Activated naive CD8-positive, alpha-beta T cell treated with anti-CD3 and anti-CD28 coated beads, Interleukin-2, amount 10 ng/mL, durations not matched to agents 7 days and 5 days (primary cell): ENCODE measurements at places on chromosomes 11 and 22. TPM values are rescaled to one million over a fixed set of nuclear protein-coding genes. Genes with fewer than 3 reads are reported as not detected.

DNA sequence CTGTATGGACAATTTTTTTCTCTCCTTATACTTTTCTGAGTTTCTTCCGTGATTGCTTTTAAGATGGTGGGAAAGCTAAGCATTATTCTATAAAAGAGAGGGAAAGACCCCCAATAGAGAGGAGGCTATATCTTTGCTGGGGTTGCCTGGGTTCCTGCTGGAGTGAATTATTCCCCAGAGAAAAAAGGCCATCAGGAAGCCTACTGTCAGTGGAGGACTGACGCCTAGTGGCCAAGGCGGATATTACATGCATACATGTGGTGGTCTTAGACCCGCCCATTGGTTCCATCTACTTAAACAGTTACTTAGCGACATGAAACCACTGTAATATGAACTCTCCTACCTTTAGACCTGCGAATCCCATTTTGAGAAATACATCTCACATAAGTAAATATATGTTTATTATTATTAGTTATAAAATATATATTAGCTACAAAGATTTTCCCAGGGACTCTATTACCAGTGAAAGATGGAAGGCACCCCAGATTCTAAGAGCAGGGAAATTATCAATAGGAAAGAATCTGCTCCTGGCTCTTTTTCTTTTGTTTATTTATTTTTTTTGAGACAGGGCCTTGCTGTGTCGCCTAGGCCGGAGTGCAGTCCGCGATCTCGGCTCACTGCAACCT is 15.7 kb upstream of the PGA3 start:
- no peak overlapping the region for H3K27ac ChIP-seq
- DNase-seq = peak; percentile 71
- H3K4me3 ChIP-seq = no peak overlapping the region
- peaks cover 3% of the 10 kb centered on the region for H3K4me1 ChIP-seq
- H3K27me3 ChIP-seq = peaks cover 8% of the 10 kb centered on the region

- H3K36me3 ChIP-seq = peaks cover 2% of the 10 kb centered on the region
- H3K4me1 ChIP-seq = peaks cover 14% of the 10 kb centered on the region
Observed at GRCh38 chr11:93512073-93512475, 31.1 kb downstream of the SMCO4 start.

- DNase-seq = no peak
- H3K27me3 ChIP-seq = no peaks in the 10 kb centered on the region
- no peak overlapping the region for H3K27ac ChIP-seq
Observed at GRCh38 chr11:97460091-97460490, 1070.3 kb downstream of the JRKL start.

GRCh38 chr11:8006349-8006977 is 19.3 kb downstream of the EIF3F start:
- no peaks in the 10 kb centered on the region for H3K4me1 ChIP-seq
- no peak for DNase-seq
- H3K27me3 ChIP-seq = peaks cover 4% of the 10 kb centered on the region
- no peak overlapping the region for H3K4me3 ChIP-seq
- H3K36me3 ChIP-seq = no peaks in the 10 kb centered on the region

GRCh38 chr11:86923999-86924766 is 31.0 kb downstream of the FZD4 start:
- H3K27ac ChIP-seq = no peak overlapping the region
- peaks cover 5% of the 10 kb centered on the region for H3K27me3 ChIP-seq
- no peaks in the 10 kb centered on the region for H3K36me3 ChIP-seq
- H3K4me1 ChIP-seq = no peaks in the 10 kb centered on the region
- DNase-seq = no peak
- H3K4me3 ChIP-seq = no peak overlapping the region

DNA sequence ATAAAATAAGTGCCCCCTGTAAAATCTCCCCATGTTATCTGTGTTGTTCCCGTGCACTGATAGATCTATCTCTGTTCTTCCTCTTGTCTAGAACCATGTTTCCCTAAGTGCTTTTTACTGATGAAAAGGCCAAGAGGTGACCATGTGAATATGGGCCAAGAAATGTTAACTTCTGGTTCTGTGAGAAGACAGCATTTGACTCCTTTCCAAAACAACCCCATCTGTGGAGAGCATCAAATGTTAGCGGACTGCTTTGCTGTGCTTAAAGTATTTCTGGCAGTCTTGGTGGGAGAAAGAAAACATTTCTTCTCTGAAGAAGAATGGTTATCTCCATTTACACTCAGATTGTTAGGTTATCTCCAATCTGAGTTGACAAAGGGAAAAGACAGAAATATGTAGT is 58.6 kb upstream of the GUCY1A2 start:
- DNase-seq = no peak
- no peaks in the 10 kb centered on the region for H3K36me3 ChIP-seq
- H3K4me1 ChIP-seq = no peaks in the 10 kb centered on the region
- no peaks in the 10 kb centered on the region for H3K27me3 ChIP-seq
- H3K4me3 ChIP-seq = no peak overlapping the region

GRCh38 chr11:119843877-119844276 is 114.9 kb upstream of the NECTIN1 start:
- peaks cover 18% of the 10 kb centered on the region for H3K27me3 ChIP-seq
- DNase-seq = no peak
- no peak overlapping the region for H3K27ac ChIP-seq
- no peak overlapping the region for H3K4me3 ChIP-seq
- no peaks in the 10 kb centered on the region for H3K4me1 ChIP-seq
- H3K36me3 ChIP-seq = no peaks in the 10 kb centered on the region

FSHB gene
- not detected for total RNA-seq

PLA2G3 gene
- not detected for total RNA-seq

CLDN5 gene
- not detected for total RNA-seq

- no peak overlapping the region for H3K27ac ChIP-seq
- H3K36me3 ChIP-seq = peaks cover 1% of the 10 kb centered on the region
- peaks cover 13% of the 10 kb centered on the region for H3K4me1 ChIP-seq
- H3K27me3 ChIP-seq = no peaks in the 10 kb centered on the region
- H3K4me3 ChIP-seq = no peak overlapping the region
Observed at GRCh38 chr11:102582140-102582539, 43.0 kb downstream of the MMP20 start.

- H3K27ac ChIP-seq = no peak overlapping the region
- H3K27me3 ChIP-seq = peaks cover 25% of the 10 kb centered on the region
- no peaks in the 10 kb centered on the region for H3K36me3 ChIP-seq
- DNase-seq = no peak
- H3K4me1 ChIP-seq = no peaks in the 10 kb centered on the region
Observed at GRCh38 chr11:34567733-34568132, 53.2 kb upstream of the EHF start.

GRCh38 chr11:47269002-47269828 is 718 bp upstream of the MADD start:
- peak; percentile 91 for DNase-seq
- peak overlapping the region; percentile 100 for H3K27ac ChIP-seq
- H3K27me3 ChIP-seq = no peaks in the 10 kb centered on the region
- peaks cover 7% of the 10 kb centered on the region for H3K36me3 ChIP-seq

- peaks cover 5% of the 10 kb centered on the region for H3K36me3 ChIP-seq
- H3K4me1 ChIP-seq = peaks cover 26% of the 10 kb centered on the region
- H3K27ac ChIP-seq = no peak overlapping the region
- H3K27me3 ChIP-seq = no peaks in the 10 kb centered on the region
- no peak overlapping the region for H3K4me3 ChIP-seq
- peak; percentile 45 for DNase-seq
Observed at GRCh38 chr11:66334605-66335442, 1.4 kb downstream of the RIN1 start.

TBX10 gene
- total RNA-seq = not detected

GRCh38 chr11:96272529-96273222 is 70.3 kb downstream of the MAML2 start:
- no peak for DNase-seq
- H3K4me3 ChIP-seq = no peak overlapping the region
- H3K36me3 ChIP-seq = peaks cover 44% of the 10 kb centered on the region
- peaks cover 21% of the 10 kb centered on the region for H3K4me1 ChIP-seq
- H3K27ac ChIP-seq = no peak overlapping the region
- H3K27me3 ChIP-seq = no peaks in the 10 kb centered on the region

GLYATL1 gene
- not detected for total RNA-seq

FAM83F gene
- total RNA-seq = 0.30 TPM

- no peaks in the 10 kb centered on the region for H3K27me3 ChIP-seq
- DNase-seq = no peak
- no peaks in the 10 kb centered on the region for H3K36me3 ChIP-seq
- H3K4me3 ChIP-seq = no peak overlapping the region
Observed at GRCh38 chr22:46121079-46121478, 29.2 kb upstream of the PPARA start.

GVQW3 gene
- total RNA-seq = 4.5 TPM

- peaks cover 2% of the 10 kb centered on the region for H3K4me1 ChIP-seq
- no peak for DNase-seq
- no peaks in the 10 kb centered on the region for H3K36me3 ChIP-seq
- no peak overlapping the region for H3K27ac ChIP-seq
Observed at GRCh38 chr22:43944670-43945430, 10.4 kb upstream of the SAMM50 start.
